ENCODE measurements at places on chromosomes 13 and 19.

- no peak for DNase-seq
These were observed 7.7 kb upstream of the TMC4 start for GRCh38 chr19:54180691-54181091.

DNA sequence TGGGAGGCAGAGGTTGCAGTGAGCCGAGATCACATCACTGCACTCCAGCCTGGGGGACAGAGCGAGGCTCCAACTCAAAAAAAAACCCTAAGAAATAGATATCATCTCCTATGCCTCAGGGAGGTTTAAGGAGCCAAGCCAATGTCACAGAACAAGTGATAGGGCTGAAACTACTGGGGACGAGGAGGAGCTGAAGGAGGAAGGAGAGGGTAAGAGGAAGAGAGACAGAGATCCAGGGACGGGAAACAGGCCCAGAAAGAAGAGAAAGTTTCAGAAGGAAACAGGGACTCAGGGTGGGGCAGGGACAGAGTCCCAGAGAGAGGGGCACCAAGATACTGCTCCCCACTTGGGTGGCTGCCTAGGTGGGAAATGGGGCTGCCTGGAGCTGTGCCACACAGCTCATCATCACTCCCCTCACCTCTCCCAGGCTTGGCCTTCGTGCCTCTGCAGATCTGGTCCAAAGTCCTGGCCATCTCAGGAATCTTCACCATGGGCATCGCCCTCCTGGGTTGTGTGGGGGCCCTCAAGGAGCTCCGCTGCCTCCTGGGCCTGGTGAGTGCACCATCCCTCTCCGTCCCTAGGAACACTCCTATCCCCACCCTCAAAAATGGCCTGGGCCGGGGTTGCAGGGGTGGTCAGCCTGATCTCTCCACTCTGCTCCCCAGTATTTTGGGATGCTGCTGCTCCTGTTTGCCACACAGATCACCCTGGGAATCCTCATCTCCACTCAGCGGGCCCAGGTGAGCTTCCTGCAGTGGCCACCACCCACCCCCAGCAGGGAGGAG, 1.5 kb downstream of the CD37 start:
- no peak for DNase-seq

GRCh38 chr19:10762656-10763055, 44.8 kb downstream of the DNM2 start:
- DNase-seq, result no peak

- DNase-seq, result no peak
These were observed 5.9 kb upstream of the CACNG7 start for GRCh38 chr19:53903055-53903680.

GRCh38 chr13:43792076-43792881, 5.5 kb upstream of the ENOX1 start:
- DNase-seq, result no peak

DNA sequence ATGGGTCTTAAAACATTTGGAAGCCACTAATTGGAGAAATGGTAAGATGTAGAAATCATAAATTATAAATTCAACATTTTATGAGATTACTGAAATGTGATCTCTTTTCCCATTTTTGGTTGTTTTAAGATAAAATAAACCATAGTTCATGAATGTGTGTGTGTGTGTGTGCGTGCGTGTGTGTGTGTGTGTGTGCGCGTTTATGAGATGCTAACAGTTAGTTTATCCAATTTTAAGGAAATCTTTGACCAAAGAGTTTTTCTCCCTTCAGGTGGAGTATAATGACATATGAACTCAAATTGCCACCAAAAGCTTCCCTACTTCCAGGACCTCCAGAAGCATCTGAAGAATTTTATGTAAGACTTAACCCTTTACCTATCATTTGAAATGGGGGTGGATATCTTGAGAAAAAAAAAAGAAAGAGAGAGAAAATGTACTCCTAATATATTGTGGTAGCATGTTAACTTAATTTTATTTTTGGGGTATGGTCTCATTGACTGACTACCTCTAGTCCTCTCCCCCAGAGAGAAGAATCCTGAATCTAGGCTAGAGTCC, 98.1 kb upstream of the AKAP11 start:
- DNase-seq, result no peak

- no peak for DNase-seq
These were observed 544.2 kb upstream of the KLF12 start for GRCh38 chr13:74678308-74678965.

DNA sequence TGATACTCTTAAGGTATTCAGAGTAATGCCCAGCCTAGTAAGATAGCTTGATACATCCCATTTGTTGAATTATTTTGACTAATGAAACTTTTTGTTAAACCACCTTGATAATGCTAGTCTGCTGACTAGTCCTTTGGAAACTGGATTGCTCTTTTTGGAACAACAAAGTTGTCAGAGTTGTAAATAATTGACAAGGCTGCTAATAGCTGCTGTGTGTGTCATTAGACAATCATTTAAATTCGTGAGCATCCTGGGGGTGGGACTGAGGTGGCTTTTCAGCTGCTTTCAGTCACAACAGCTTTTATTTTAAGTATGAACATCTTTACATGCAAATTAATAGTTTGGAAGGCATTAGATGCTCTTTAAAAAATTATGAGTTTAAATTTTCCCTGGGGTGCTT, 153.5 kb downstream of the HS6ST3 start:
- no peak for DNase-seq

GRCh38 chr13:79328510-79328909, 77.5 kb downstream of the RBM26 start:
- no peak for DNase-seq

GRCh38 chr19:46841458-46842083, 9.1 kb downstream of the AP2S1 start:
- DNase-seq, result no peak

GRCh38 chr13:106814463-106814862, 246.5 kb upstream of the ARGLU1 start:
- DNase-seq, result no peak

DNA sequence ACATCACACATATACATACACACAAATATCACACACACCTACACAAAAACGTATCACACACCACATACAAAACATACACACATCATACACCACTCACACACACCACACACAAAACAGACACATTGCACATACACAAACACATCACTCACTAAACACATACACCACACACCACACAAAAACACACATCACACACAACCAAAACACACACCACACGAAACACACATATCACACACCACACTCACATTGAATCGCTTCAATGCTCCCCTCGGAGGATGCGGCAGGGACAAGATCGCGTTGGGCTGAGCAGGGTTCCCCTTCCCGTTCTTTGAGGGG, 131.5 kb downstream of the CRYL1 start:
- DNase-seq, result no peak

- DNase-seq, result no peak
These were observed 7.0 kb upstream of the LSM14A start for GRCh38 chr19:34165295-34165738.

DNA sequence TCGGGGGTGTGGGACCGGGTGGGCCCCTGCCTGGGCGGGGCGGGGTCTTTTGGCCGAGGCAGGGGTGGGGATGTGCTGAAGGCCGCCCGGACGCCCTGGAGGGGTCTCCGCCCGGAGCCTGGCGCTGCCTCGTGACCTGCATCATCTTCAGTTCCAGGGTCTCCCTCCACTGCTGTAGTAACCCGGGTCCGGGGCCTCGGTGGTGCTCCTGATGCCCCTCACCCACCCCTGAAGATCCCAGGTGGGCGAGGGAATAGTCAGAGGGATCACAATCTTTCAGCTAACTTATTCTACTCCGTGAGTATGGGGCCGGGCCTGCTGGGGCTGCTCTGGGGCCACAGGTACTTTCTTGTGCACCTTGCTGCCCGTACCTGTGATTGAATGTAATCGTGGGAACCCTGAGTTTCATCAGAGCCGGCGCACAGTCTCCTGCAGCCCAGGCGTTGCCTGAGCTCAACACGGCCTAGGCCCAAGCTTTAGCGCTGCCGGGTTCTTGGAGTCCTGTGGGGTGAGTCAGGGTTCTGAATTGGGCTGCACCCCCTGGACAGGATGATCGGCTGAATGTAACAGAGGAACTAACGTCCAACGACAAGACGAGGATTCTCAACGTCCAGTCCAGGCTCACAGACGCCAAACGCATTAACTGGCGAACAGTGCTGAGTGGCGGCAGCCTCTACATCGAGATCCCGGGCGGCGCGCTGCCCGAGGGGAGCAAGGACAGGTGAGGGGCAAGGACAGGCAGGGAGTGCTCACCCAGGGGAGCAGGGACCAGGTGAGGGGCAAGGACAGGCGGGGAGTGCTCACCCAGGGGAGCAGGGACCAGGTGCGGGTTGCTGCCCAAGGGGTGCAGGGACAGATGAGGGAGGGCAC, 10.5 kb downstream of the PEAK3 start:
- DNase-seq, result peak; percentile 58

DNA sequence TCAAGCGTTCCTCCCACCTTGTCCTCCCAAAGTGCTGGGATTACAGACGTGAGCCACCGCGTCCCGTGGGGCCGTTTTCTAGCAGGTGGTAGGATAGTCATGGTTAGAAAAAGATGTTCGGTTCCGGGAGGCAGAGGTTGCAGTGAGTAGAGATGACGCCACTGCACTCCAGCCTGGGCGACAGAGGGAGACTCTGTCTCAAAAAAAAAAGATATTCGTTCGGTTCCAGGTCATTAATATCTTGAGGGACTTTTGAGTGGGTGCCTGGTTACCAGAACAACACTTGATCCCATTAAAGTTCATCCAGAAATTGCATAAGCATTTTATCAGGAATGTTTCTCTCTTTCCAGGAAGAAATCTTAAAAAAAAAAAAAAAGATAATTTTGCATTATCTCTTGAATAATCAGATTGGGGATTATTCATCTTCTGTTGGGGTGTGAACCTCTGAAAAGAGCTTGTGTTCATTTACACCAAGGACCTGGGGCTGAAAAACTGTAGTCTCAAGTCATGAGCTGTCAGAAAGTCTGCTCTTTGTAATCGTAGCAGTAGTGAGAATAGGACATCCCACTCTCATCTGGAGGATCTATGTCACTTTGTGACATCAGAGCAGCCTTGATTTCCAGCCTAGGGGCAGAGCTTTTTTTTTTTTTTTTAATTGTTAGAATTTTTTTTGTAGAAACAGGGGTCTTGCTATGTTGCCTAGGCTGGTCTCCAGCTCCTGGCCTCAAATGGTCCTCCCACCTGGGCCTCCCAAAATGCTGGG, 1.0 kb upstream of the ETHE1 start:
- peak; percentile 22 for DNase-seq

DNA sequence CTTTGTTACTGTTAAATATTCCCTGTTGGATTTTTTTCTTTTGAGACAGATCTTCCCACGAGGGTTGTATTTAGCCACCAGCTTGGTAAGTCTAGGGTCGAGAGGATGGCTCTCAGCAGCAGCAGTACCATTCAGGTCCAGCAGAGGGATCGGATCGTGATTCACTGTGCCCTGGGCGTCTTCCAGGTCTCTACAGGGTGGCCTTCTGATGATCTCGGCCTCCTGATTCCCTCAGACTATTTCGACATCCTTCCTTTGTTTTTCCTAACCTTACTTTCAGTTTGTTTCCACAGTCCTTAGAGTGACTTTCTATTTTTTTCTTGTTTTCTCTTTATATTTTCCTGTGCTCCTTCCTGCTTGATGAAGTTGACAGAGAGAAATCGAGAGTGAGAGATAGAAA, 1436.9 kb downstream of the UQCRFS1 start:
- DNase-seq, result no peak

- no peak for DNase-seq
These were observed 64.6 kb upstream of the KL start for GRCh38 chr13:32951580-32951979.

Measured in gastrocnemius medialis (tissue), 4 donors.